ENCODE measurements at places on chromosomes 12 and 14.

GRCh38 chr14:101506211-101506925 is 54.9 kb upstream of the DIO3 start:
- no peak for DNase-seq

GRCh38 chr12:7905071-7905470 is 30.9 kb downstream of the SLC2A3 start:
- no peak for DNase-seq

DNA sequence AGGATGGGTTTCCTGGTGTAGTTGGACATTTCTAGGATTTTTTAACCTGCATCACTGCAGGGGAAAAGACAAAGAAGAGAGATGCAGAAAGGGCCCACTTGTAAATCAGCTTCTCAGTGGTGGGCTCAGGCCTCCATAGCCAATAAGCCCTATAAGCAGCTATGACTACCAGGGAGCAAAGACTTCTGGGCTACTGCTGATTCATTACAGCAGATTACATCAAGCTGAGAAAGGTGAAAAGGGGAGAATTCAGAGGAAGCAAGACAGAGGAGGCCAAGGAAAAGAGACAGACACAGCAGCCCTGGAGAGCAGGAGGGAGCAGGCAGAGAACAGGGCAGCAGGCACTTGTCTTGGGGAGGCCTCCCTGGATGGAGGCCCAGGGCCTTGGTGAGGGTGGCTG is 95.2 kb downstream of the KCNA5 start:
- no peak for DNase-seq

- DNase-seq: no peak
These were observed 18.5 kb downstream of the PACS2 start for GRCh38 chr14:105333020-105333490.

DNA sequence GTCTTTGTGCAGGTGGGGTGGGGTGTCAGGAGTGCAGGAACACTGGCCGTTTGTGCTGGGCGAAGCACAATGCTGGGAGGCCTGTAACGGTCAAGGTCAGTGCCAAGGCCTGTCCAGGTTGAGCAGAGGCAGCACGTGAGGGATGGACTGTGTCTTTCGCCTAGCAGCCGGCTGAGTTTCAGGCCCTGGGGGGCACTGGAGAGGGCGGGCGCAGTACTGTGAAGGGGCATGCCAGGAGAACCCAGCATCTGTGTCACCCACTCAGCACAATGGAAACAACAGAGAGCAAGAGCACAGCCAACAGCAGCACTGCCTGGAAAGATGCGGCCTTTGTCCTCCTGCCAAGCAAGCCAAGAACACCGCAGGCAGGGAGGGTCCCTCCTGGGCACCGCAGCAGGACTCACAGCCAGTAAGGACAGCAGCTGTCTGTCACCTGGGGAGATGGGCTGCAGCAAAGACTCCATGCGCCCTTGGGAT is 25.2 kb downstream of the SLC25A47 start:
- no peak for DNase-seq

- no peak for DNase-seq
These were observed 51.1 kb upstream of the RPH3A start for GRCh38 chr12:112740387-112740934.

GRCh38 chr12:2052826-2053678 is at the start of gene CACNA1C:
TSS of gene CACNA1C (plus strand) at chr12:2052987. CDS start at chr12:2053563, 576 bp downstream.
- peak; percentile 30 for DNase-seq

DNA sequence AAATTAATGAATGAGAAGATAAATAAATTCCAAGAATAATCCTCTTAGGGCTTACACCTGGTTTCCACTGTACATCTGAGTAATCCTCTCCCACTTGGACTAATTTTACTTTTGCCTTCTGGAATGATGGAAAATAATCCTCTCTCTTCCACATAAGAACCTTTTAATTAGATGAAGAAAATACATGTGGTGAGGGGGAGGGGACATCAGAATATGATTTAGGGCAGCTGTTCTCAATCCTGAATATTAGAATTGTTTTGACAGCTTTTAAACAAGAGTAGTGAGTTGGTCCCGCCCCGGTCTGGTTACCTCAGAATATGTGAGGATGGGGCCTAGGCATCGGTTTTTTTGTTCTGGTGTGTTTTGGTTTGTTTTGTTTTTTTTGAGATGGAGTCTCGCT is 51.5 kb downstream of the HECTD4 start:
- no peak for DNase-seq

GRCh38 chr12:18676996-18677588 is 60.7 kb downstream of the PLCZ1 start:
- no peak for DNase-seq

- peak; percentile 4 for DNase-seq
These were observed 28.3 kb downstream of the DYNC1H1 start for GRCh38 chr14:101992708-101993107.

GRCh38 chr14:51612449-51612848 is 39.3 kb upstream of the FRMD6 start:
- no peak for DNase-seq

- no peak for DNase-seq
These were observed 26.5 kb upstream of the STRAP start for GRCh38 chr12:15855646-15856045.

GRCh38 chr12:44889162-44889561 is 13.0 kb upstream of the NELL2 start:
- no peak for DNase-seq

DNA sequence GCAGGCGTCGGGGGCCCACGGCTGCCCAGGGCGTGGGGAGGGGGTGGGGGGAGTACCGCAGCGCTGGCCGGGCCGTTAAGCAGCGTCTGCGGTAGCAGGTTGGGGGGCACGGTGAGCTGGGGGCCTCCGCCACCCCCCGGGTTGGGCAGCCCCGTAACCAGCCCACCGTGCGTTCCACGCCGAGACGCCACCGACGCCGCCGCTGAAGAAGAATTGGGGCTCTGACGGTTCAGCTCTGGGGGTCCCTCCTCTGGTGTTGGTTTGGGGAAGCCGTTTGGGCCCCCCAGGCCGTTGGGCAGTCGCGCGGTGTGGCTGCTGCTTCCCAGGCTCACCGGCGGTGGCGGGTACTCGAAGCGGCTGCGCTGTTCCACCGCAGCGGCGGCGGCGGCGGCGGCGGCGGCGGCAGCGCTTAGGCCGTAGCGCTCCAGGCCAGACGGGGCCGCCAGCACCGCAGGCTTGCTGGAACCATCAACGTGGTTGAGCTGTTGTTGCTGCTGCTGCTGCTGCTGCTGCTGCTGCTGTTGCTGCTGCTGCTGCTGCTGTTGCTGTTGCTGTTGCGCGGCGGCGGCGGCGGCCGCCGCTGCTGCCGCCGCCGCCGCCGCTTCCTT is 1.5 kb downstream of the IRF2BPL start:
- DNase-seq: peak; percentile 61

DNA sequence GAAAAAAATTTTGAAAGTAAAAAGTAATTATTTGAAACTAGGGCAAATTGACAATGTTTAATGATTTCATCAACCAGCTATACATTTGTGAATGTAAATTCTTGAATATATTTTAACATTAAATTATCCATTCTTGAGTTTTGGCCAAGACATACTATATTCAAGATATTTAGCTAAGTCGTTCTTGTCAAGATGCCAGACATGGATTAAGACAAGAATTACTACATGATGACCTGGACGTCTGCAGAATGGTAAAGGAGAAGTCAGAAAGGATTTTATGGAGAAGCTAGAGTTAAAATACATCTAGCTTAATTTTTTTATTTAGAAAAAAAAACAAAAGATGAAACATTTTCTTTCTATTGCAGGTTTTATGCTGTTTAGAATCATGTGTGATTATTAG is 255.8 kb downstream of the TMTC2 start:
- DNase-seq: no peak

DNA sequence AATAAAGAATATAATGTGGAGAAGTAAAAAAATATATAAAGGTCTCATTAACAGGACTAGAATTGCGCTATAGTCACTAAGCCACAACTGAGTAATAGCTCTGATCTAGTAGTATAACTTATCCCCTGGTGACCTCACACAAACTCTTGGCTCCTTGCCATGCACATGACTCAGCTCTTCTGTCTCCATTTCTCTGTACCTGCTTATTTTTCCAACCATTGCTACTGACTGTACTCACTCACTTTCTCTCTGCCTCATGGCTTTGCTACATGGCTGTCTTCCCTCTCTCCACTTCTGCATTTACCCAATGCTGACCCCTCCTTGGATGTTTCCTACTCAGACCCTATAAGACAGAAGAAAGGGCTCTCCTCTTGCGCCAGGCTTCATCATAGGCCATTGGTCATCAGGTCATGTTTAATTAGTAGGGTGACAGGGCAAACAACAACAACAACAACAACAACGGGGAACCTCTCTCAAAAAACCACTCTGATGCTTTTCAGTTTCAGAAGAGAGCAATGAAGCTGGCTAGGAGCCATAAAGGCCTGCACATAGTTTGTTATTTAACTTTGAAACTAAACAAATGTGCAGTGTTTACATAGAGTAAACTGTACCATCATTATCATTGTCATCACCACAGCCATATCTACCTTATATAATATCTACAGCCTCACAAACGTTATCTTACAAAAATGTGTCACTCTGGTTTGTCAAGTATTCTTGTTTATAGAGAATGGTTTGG is 25.6 kb upstream of the KRAS start:
- DNase-seq: no peak

DNA sequence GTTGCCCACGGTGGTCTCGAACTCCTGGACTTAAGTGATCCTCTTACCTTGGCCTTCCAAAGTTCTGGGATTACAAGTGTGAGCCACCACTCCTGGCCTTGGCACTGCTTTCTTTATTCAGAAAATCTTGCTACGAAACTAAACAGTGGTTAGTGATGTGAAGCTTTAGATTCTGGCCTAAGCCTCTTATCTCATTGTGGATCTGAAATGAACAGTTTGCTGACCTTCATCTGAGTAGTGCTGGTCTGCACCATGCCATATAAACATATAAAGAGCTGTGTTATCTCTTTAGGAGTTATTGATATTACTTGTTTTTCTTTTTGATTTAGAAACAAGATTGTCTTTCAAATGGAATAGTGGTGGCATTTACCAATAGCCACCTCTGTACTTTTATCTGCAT is 22.6 kb downstream of the SRGAP1 start:
- no peak for DNase-seq

GRCh38 chr14:57254884-57255283 is 13.8 kb downstream of the EXOC5 start:
- no peak for DNase-seq

DNA sequence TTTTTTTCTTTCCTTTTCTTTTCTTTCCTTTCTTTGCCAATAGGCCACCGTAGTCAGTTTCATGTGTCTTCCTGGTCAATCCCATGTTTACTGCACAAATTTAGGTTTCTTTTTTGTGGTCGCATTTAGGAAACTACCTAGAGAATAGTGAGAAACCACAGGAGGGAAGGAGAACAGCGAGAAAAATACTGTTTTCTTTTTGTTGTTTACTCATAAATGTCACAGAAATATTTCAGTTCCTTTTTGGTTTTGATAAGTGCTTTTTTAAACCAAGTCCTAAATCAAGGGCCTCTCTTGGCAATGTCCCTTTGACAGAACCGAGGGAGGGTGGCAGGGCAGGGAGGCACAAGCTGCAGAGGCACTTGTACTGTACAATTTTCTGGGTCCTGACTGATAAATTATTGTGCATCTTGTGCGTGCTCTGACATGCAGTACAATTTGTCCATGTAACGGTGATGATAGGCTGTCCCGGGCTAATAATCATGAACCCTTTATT is 326.1 kb downstream of the CACNA1C start:
- DNase-seq: no peak

DNA sequence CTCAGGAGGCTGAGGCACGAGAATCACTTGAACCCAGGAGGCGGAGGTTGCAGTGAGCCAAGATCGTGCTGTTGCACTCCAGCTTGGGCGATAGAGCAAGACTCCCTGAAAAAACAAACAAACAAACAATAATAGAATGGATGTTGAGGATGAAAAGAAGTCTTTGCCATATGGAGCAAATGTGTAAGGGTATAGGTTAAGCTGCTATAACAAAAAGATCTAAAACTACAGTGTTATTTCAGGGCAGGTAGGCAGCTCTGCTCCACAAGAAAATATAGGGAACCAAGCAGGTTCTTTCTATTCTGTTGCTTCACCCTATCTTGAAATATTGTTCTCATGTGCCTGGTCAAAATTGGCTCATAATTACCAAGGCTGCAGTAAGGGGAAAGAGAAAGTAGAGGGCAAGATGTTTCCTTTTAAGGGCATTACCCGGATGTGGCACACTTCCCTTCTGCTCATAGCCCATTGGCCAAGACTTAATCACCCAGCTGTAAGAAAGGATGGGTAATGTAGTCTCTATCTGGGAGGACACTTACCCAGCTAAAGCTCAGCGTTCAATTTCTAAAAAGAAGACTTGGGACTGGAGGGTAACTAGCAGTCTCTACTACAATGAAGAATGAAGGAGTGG is 23.5 kb downstream of the SDSL start:
- no peak for DNase-seq

- DNase-seq: peak; percentile 73
These were observed 788 bp downstream of the DDHD1 start for GRCh38 chr14:53152184-53152886.

GRCh38 chr14:29459531-29459930 is 468.1 kb downstream of the PRKD1 start:
- no peak for DNase-seq

DNA sequence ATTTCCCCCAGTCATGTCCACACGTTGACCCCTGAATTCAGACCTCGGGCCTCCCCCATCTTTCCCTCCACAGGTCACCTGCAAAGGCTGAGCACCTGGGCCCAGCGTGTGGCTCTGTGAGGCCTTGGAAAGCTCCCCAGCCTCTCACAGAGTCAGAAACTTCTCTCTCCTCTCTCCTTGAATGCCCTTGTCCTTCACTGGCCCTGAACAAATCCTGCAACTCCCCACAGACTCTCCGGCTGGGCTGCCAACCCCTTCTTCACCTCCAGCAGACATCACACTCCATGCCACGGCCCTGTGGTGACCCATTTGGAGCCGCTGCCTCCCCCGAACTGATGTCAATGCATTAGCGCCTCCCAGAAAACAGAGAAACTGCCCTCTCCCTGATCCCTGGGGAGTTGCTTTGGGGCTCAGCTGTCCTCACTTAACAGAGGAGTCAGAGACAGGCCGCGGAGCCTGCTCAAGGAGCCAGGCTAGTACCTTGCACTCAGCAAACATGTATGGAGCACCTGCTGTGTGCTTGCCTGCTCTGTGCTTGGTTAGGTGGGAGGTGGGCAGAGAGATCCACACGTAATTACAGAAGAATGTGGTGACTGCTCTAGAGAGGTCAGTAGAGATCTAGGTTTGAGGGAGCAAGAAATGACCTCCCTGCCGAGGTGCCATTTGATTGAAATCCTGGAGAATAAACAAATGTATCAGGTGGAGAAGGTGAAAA is 99.2 kb upstream of the PWP1 start:
- DNase-seq: no peak

GRCh38 chr14:55500219-55500701 is 59.8 kb upstream of the TBPL2 start:
- DNase-seq: no peak

DNA sequence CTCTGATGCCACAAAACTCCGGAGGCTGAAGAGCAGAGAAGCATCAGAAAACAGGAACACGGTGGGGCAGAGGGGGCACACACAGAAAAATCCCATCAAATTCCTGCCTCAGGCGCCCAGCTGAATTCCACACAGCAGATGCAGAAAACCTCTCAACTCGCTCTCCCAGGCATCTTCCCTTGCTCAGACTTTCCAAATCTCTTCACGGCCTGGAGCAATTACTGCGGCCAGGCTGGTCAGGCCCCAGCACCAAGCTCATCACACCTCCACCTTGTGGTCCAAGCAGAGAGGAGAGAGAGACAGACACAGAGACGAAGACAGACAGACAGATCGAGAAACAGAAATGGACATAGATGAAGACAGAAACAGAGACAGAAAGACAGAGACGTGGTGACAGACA is 89.0 kb downstream of the NCOR2 start:
- DNase-seq: no peak
